Right lung (tissue), 10 donors: ENCODE measurements at places on chromosomes 11 and 22.

DNA sequence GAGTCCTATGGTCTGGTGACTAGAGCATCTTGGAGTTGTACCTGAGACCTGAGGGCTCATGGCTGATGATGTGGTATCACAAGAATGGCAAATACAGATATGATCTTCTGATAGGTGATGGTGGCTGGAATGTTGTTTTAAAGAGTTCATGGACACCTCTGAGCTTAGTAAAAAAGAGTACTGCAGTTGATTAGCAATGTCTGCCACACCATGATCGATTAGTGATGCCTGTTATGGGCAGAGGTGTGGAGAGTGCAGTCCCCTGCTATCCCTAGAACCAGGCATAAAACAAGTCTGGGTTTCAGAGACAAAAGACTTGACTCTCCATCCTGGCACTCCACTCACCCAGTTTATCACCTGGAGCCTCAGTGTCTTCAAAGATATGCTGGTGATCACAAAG lies 1.4 kb upstream of the BATF2 start:
- DNase-seq: no peak

DNA sequence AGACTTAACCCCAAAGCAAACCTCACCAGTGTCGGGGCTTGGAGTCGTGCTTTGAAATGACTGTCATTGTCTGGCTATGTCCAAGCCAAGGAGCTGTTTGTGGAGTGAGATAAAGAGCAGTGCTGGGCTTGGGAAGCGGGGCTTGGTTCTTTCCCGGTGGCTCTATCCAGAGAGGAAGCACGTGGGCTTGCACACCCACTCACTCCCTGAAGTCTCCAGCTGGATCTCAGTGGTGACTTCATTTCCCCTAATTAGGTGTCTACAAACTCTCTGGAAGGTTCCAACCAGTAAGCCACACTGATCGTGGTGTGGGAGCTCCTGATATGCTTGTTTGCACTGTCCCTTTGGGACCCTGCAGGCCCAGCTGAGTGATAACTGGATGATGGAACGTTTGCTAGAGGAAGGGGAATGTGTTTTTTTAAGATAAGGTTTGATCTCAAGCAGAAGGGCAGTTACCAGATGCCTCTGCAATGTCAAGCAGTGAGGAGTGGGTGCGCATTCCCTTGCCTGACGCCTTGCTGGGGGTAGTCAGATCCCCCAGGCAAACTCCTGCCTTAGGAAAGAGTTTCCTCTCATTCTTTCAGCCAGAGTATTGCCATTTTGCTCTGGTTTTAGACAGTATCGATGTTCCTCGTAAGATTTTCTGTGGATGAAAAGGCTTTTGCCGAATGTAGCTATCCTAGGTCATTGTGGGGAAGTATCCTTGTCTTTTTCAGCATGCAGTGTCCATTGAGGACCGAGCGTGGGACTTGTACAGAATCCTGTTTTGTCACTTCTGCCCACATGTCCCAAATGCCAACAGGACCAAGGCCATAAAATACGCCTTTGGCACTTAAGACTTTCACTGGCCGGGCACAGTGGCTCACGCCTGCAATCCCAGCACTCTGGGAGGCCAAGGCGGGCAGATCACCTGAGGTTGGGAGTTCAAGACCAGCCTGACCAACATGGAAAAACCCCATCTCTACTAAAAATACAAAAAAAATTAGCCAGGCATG lies 90.9 kb downstream of the MICAL2 start:
- peak; percentile 61 for DNase-seq

DNA sequence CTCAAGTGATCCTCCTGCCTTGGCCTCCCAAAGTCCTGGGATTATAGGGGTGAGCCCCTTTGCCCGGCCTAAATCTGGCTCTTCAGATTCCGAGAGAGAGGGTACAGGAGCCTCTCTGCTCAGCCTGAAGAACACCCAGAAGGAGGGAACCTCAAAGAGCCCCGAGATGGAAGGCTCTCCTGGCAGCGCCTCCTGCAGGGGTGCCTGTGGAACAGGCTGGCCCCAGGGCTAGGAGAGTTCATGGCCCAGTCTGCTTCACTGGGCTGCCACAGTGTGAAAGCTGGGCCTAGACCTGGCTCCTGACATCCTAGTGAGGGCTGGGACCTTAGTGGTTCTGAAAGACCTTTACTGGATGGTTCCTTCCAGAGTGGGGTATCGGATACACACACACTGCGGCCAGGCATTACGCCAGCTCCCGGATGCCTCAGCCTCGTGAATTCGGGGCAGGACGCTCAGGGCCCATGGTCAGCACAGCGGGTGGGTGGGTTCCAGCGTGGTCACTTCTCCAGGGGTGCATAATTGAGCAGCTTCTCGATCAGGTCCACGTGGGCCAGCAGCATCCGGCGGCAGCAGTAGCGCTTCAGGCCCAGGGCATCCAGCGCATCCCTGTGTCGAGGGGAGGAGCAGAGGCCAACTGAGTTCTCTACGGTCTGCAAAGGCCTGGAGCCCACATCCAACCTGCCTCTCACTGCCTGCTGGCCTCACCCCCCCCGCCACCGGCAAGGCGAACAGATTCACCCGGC lies 2.3 kb downstream of the POLR2L start:
- DNase-seq: no peak

GRCh38 chr22:32618441-32619140 lies 144.0 kb downstream of the FBXO7 start:
- DNase-seq: peak; percentile 45
